ENCODE measurements at places on chromosomes 1 and 21.

DNA sequence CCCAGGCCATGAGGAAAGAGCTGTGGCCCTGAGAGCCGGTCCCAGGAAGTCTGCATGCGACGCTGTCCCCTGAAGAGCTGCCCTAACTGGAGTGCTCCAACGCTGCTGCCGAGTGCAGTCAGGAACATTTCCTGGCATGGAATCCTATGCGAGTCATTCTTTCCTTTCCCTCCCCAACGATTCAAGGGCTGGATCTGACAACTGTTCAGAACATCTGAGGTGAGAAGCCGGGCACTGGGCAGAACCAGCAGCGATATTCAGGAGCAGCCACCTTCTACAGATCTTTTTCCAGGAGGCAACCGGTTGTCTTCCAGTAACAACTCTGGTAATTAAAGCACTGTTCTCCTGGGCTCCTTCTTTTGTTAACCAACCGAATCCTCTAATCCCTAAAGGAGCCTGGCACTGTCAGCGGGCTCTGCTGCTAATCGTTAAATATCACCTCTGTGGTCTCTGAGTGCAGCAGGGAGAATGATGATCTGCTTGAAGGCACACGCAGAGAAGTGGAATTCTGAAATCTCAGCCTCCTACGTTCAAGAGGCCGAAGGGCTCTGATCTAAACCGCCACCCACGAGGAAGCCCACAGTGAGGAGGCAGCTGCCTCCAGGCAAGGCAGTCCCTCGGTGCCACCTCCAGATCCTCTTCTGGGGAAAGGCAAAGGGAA lies 55.8 kb downstream of the SLC45A1 start:
- no peak for DNase-seq

- DNase-seq: no peak
These were observed 47.6 kb downstream of the ACP6 start for GRCh38 chr1:147622731-147623130.

DNA sequence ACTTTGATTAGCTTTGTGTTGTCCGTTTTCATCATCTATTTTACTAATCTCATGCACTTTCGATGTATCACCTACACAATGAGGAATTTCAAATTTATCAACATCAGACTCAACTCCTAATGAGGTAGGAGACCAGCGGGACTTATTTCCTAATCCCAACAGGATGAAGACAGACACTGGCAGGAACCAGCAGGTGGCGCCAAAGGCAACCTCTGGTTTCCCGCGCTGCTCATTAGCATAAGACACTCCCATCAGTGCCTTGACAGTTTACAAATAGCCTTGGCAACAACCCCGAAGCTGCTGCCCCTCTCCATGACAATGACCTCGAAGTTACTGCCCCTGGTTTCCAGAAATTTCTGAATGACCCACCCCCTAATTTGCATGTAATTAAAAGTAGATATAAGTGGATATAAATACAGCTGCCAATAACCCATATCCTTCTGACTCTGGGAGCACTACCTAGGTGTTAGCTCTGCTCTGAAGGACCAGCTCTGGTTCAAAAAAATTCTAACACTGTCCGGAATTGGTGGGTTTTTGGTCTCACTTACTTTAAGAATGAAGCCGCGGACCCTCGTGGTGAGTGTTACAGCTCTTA lies 974.8 kb downstream of the ADGRL2 start:
- no peak for DNase-seq

DNA sequence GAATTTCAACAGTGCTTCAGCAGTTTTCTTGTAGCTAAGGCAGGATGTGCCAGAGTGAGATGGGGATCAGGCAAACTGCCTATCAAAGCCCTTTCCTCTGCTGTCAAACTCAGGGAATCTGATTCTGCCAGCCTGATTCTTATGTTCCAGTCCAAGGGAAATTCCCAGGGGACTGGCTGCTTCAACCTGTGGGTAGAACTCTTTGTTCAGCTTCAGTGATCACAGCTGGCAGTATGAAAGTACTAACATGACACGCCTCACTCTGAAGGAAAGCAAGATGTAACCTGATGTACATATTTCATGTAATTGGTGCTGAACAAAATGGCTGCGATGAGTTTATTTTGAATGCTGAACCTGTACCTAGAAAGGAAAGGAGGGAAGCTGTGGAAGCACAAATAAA lies 40.1 kb upstream of the SLC5A9 start:
- DNase-seq: no peak

- no peak for DNase-seq
These were observed 60.5 kb upstream of the DPT start for GRCh38 chr1:168789501-168789900.

- no peak for DNase-seq
These were observed 5.2 kb upstream of the VSIG8 start for GRCh38 chr1:159867664-159868026.

- no peak for DNase-seq
These were observed 40.8 kb upstream of the WARS2 start for GRCh38 chr1:119181218-119181617.
